Omental fat pad (tissue), 4 donors: ENCODE measurements at places on chromosomes 5 and 9. TPM values are rescaled to one million over a fixed set of nuclear protein-coding genes. Genes with fewer than 3 reads are reported as not detected.

GRCh38 chr5:171871711-171872110 is 86.1 kb downstream of the SMIM23 start:
- no peak for DNase-seq

- no peak for DNase-seq
Measured at GRCh38 chr9:71571186-71571585, 197.1 kb downstream of the CEMIP2 start.

GRCh38 chr9:122145592-122145863 is 14.1 kb downstream of the NDUFA8 start:
- no peak for DNase-seq

DNA sequence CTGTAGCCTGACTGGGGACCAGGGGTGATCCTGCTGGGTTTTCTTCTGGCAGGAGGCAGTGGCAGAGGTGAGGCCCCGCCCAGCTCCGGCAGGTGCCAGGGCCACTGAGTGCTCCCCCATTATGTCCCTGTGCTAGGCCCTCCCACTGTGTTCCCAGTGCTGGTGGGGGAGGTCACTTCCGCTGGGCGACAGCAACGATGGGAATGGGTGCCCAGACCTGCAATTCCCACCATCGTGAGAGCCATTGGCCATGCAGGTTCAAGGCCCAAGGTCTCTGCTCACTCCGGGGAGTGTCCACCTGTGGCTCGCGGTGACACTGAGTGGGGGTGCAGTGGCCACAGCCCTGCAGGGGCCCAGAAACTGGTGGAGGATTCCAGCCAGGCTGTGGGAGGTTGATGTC is 98.6 kb downstream of the RXRA start:
- DNase-seq = no peak

GRCh38 chr9:113465599-113466140 is 2.1 kb downstream of the RGS3 start:
- no peak for DNase-seq

- DNase-seq = peak; percentile 20
Measured at GRCh38 chr5:172450861-172451695, 3.2 kb downstream of the SH3PXD2B start.

GRCh38 chr9:109440797-109441287 is 57.3 kb downstream of the PTPN3 start:
- no peak for DNase-seq

- no peak for DNase-seq
Measured at GRCh38 chr9:122791872-122792669, 3.3 kb downstream of the OR5C1 start.

DNA sequence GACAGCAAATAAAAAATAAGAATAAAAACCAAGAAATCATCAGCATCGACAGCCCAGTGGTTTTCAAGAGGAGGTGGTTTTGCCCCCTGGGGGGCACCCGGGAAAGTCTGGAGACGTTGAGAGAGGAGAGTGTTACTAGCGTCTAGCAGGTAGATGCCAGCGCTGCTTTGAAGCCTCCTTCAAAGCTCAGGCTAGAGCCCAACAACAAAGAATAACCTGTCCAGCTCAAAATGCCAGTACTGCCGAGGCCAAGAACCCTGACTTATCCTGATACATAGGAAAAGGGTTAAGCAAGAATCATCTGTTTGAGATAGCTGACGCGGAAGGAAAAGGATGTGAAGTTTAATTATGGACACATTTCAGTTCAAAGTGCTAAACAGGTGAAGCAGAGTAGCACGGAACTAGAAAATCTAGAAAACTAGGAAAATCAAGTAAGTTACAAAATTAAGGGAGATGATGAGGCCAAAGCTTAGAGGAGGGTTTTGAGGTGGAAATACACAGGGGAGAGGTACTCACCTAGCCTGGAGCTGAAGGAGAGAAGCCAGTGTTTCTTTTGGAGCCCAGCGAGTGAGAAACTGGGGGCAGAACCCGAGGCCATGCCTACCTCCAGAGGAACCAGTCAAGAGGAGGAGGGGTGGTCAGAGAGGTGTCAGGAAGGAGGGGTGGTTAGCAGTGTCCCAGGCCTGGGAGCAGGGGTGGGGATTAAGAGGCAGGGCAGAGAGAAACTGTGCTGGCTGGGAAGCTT is 121.0 kb upstream of the RETREG1 start:
- no peak for DNase-seq

- no peak for DNase-seq
Measured at GRCh38 chr9:37382161-37382981, 40.1 kb upstream of the GRHPR start.

CARTPT gene
- total RNA-seq = not detected

GRCh38 chr5:125950012-125950615 is 473.1 kb upstream of the GRAMD2B start:
- no peak for DNase-seq

DNA sequence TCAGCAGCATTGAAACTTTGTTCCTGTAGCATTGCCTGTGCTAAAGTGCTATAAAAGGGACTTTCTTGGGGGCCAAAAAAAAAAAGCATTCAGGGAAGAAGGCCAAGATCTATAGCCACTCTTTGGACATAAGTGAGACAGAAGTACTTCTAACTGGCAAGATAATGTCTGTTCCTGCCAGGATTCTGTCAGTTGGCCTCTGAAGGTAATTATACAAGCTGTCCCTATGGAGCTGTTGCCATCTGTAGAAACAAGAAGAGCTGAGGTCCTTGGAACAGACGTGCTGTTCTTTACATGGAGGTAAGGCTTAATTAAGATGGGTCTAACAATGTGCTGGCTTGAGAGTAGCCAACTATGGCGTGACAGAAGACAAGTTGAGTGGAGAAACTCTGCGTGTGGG is 9.7 kb downstream of the KIF20A start:
- DNase-seq = no peak

MRPL22 gene
- total RNA-seq = 12.8 TPM

EQTN gene
- not detected for total RNA-seq

IFNA21 gene
- not detected for total RNA-seq

DNA sequence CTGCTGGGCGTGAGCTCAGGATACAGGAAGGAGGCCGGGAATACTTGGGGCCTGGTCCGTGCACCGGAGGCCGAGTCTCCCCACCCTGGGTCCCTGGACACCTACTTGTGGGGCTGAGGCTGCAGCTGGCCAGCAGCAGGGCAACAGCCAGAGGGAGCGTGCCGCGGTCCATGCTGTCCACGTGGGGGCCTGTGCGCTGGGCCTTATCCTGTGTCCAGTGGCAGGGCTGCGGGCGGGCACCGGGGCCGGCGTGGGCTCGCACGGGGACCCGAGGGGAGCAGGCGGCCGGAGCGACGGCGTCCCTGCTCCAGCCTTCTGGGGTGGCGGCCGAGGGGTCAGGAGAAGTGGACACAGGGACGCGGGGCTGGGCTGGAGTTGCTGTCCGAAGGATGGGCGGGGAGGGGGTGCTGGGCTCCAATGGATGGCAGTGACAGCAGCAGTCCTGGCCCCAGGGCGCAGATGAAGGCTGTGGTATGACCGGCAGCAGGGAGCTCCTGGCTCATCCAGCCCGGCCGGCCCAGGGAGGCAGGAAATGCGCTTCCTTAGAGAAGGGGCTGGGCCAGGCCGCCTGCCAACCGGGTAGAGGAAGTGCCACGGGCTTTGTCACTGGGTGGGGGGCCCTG is at the start of gene ENG:
TSS of gene ENG (minus strand) at position 475 of the 623 bp plus-strand sequence. CDS start at position 172, 303 bp downstream.
- DNase-seq = no peak

DNA sequence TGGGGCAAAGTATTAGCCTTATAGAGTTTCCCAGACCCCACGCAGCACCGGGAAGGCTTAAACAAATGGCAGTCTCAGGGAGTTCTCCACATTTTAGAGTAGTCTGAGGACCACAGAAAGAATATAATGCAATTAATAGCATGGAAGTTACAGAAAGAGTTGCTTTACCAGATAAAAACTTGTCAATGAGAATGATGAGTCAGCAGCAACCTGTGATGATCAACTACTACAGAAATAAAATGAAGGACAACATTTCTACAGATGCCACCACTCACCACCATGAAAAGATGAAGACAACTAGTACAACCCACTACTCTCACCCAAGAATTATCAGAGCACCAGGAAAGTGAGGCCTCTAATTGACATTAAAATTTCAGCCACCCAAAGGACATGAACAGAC is 120.7 kb downstream of the NR2F1-AS1 start:
- no peak for DNase-seq

GRCh38 chr9:18786911-18787650 is 245.9 kb downstream of the SAXO1 start:
- DNase-seq = no peak

NXNL2 gene
- 0.93 TPM for total RNA-seq
